ENCODE measurements at places on chromosomes 1 and 21.

DNA sequence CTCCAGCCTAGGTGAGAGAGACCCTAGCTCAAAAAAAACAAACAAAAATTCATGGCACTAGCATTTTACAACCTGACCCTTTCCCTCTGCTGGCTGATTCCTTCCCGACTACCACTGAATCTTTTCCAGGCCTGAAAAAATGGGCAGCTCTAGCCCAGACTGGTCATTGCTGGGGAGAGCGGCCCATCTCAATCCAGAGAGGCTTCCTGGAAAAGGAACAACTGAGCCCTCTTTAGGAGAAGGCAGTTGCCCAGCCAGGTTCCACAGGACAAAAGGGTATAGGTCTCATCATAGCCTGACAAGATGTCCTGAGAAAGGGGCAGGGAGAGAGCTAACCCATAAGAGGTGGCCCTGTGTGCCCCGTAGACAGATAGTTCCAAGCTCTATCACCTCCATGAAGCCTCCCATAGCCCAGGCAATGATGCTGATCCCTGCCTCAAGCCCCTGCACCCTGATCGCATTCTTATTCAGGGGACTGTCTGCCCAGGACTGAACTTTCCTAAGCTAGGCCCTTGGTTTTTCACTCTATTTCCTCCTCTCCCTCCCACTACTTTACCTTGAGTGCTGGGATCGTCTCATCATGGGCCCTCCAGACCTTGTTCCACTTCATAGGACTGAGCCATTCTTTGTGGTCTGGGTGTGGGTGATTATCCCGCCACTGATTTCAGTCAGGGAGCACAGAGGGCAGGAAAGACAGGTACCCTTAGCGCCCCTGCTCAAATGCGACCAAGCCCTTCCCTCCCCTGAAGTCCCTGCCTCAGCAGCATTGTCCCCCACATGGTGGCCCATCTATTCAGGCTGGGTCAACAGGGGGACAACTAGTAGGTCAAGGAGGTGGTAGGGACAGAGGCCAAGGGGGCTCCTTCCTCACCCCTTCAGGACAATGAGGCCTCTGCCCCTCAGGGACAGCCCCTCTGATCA is 18.2 kb downstream of the RHBG start:
- no peak for DNase-seq

DNA sequence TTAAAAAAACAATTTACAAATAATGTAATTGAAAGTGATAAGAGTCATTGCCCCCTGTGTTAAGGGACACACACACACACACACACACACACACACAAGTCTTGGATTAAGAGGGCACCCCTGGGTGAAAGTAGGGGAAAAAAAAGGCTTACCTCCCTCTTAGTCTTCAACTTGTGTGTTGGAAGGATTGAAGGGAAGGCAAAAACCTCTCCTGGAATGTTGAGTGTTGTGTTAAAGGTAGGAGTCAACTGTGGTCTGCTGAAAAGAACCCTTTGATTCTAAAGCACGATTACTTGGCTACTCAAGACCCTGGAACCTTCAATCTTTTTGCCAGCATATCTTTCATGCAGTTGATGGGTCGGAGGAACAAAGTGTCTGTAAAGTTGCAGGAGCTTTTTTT is 6.4 kb downstream of the PBX1 start:
- no peak for DNase-seq

DNA sequence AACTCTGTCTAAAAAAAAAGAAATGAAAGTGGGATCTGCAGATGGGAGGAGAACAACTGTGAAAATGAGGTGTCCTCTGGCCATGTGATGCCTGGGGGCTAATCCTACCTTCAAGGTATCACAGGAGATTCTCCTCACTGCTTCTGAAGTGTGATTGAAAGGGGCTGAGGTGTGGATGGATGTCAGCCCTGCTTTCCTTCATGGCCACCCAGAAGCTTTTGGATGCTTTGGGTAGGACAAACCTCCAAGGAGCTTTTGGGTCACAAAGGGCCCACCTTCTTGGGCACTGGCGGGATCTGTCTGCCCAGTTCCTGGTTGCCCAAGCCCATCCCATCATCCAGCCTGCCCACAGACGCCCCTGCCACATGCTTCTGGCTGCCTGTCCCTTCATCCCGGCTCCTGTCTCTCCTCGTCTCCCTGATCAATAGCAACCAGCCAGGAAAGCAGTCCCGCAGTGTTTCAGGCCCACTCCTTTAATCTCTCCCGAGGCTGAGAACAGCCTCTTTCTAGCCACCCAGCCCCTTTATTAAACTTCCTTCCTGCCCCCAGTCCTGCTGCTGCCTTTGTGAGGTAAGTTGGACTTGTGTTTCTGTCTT is 87.2 kb downstream of the MAN1C1 start:
- no peak for DNase-seq

DNA sequence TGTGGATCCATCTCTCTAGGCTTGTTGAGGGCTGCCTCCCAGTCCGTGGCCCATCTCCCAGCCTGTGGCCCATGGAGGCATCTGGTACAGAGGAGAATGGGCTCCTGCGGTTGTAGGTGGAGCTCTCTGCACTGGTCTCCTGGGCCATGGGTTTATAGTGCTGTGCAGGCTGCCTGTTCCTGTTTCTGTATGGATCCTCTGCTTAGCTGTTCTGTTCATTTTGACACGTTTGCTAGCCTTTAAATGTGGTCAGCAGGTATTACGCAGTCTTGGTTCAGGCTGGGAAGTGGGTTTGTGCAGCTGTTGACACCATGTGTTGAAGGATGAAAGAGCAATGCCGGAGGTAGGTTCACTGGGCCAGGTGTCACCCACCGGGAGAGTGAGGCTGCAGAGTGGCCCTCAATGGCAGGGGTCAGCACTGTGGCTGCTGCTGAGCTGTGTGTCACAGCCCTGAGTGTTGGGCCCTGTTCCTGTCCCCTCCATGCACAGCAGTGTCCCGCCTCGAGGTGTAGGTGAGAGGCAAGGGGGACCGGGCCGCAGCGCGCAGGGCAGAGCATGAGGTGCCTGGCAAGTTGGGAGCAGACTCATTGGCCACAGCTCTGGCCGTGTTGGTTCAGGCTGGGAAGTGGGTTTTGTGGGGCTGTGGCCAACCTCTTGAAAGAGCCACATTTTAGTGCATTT is 39.0 kb downstream of the SNAP47 start:
- peak; percentile 80 for DNase-seq

DNA sequence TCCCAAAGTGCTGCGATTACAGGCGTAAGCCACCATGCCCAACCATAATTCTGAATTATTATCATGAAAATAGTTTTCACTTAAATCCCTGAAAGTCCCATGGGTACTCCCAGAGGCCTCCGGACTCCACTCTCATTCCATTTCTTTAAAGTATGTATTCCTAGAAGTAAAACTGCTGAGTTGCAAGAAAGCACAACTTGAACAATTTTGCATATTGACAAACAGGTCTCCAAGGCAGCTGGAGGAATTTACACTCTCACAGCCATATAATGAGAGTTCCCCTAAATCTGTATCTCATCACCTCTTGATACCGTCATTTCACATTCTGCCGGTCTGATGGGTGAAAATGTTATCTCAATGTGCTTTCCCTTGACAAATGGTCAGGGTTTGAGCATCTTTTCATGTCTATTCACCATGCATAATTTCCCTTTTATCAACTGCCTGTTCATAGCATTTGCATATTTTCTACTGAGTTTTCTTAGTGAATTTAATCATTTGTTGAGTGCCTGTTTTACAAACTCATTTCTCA is 129.4 kb downstream of the SMYD3 start:
- DNase-seq, result no peak

GRCh38 chr1:10803971-10804820 is 7.8 kb upstream of the CASZ1 start:
- peak; percentile 14 for DNase-seq

DNA sequence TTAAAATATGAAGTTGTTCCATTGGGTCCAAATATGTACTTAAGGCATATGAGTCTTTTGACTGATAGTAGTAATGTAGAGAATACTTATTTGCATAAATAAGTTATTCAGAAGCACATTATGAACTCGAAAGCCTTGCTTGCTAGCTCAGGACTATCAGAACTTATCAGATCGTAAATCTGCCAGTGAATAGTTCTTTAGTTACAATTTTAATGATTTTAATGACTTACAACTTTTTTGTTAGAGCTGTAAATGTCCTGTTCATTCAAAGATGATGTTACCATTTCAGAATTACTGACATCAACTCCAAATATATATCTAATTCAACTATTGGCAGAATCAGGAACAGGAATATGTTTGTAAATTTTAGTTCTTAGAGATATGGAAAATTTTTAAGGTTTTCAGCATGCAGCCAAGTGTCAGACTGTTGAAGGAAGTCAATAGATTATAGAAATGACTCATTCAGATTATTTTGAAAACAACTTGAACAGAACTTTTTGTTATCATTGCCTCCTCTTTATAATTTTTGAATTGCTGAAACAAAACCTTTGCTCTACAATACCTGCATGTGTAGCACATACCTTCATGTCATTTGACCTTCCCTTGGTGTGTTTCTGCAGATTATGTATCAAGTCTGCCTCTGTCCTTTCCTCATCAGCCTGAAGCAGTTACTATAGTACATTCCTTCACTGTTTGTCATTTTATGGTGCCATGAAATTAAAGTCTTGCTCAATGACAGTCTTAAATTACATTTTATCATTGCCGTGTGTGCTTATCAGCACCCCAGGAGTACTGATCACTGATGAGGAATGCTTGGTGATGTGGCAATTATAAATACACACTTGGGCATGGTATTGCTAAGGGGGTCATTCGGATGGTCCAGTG is 44.9 kb downstream of the LRRC8D start:
- DNase-seq, result no peak

GRCh38 chr1:219189021-219189824 is 15.5 kb downstream of the LYPLAL1 start:
- no peak for DNase-seq

- DNase-seq, result no peak
These were observed 17.3 kb downstream of the SLAMF1 start for GRCh38 chr1:160629286-160630210.

GRCh38 chr1:242448910-242449645 is 75.4 kb downstream of the PLD5 start:
- no peak for DNase-seq

GRCh38 chr1:58975888-58976287 is 192.0 kb upstream of the JUN start:
- DNase-seq, result no peak

DNA sequence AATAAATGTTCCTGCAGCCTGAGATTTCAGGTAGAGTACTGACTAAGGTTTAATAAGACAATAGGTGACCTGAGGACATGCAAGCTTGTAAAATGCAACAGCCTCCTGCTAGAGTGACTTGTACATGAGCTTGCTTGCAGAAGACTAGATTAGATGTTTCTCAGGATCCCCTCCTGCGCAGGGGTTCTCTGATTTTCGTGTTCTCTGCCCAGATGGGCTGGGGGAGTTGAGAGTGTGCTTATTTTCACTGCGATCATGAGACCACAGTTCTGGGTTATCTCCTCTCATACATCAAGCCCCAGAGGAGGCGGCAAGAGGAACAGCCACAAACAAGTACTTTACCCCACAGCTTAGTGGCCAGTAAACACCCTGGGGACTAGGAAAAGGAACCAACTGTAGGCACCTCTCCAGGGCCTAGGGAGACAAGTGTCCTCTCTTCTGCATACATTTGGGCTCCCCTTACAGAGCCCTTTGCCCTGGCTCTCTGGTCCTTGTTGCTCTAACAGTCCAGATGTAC is 8.0 kb downstream of the TMEM81 start:
- DNase-seq, result no peak

GRCh38 chr1:14658642-14659041 is 60.2 kb downstream of the KAZN start:
- no peak for DNase-seq

DNA sequence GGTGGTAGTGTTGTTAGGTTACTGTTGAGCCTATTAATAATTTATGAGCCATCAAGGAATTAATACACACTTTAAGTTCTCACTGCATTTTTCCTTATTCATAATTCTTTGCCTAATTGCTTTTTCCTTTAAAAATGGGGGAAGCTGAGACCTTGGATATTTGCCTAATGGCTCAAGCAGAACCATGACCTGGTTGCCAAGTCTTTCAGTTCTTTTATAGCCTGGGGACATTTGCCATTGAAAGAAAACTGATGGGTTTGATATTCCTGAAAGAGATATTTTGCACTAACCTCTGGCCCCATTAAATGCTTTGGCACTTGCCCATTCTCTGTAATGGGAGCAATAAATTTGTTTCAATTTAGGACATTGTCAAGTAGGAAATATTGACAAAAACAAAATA is 18.5 kb upstream of the LRRC53 start:
- DNase-seq, result no peak

GRCh38 chr1:41319807-41320711 is 41.2 kb upstream of the FOXO6 start:
- DNase-seq, result no peak

GRCh38 chr1:100799548-100799947 is 80.0 kb downstream of the VCAM1 start:
- DNase-seq, result no peak

GRCh38 chr1:203017692-203018091 is 8.6 kb upstream of the PPFIA4 start:
- no peak for DNase-seq

DNA sequence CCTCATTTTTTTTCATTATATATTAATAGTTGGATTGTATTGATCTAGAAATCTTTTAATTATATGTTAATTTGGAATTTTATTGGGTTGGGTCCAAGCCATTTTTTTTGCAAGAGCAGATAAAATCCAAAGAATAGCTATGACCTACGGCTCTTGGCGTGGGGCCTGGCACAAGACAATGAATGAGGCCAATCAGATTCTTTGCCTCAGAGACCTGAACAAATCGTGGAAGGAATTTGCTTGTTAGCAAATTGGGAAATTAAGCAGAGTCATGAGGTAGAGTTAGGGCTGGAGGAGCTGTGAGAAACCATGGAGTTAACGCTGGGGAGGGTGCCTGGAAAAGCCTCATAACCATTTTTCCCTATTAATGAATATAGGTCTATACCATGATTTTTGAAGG is 40.1 kb downstream of the CAMSAP2 start:
- DNase-seq, result no peak

GRCh38 chr1:160834945-160835565 is 27.6 kb downstream of the CD244 start:
- peak; percentile 46 for DNase-seq

- no peak for DNase-seq
These were observed 66.7 kb upstream of the SDC3 start for GRCh38 chr1:30975217-30975616.
